CD8-positive, alpha-beta memory T cell (primary cell): ENCODE measurements at places on chromosomes 4 and X. TPM values are rescaled to one million over a fixed set of nuclear protein-coding genes. Genes with fewer than 3 reads are reported as not detected.

The ANXA10 gene
- not detected for total RNA-seq

The GLRA3 gene
- not detected for total RNA-seq

The GPR119 gene
- total RNA-seq: not detected

The ARHGAP6 gene
- total RNA-seq: not detected

The MSL3 gene
- 37.5 TPM for total RNA-seq

The DOCK11 gene
- total RNA-seq: 50.1 TPM

The NSUN7 gene
- total RNA-seq: not detected

The UNC5C gene
- not detected for total RNA-seq

The ALPK1 gene
- 3.1 TPM for total RNA-seq

The CCDC158 gene
- not detected for total RNA-seq

The SLC16A2 gene
- total RNA-seq: 0.78 TPM

The KLHL5 gene
- 13.0 TPM for total RNA-seq

The RBM10 gene
- 74.8 TPM for total RNA-seq

DNA sequence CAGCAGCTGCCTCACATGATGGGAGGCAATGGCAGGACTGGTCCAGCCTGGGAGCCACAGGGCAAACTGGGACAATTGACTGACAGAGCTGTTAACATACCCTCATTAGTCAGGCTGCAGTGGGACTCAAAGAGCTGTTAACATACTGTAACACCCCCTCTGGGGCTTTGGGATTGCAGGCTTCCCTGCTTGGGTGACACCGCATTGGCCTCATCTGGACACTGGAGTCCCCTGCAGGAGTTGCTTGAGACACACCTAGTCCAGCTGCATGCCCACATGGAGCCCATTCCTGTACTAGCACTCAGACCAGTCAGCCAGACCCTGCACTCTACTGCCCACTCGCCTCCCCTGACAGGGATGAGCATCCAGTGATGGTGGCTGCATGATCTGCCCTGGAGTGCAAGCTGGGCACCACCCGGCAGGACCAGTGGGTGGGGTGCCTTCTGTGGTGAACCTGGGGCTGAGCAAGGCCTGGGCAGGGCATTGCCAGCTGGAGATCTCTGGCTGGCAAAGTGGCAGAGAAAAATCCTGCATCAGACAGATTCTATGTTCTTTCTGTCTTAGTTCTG, 138.8 kb downstream of the DTHD1 start:
- H3K4me3 ChIP-seq: no peak overlapping the region
- H3K4me1 ChIP-seq: no peaks in the 10 kb centered on the region
- no peak for DNase-seq
- H3K27ac ChIP-seq: no peak overlapping the region

DNA sequence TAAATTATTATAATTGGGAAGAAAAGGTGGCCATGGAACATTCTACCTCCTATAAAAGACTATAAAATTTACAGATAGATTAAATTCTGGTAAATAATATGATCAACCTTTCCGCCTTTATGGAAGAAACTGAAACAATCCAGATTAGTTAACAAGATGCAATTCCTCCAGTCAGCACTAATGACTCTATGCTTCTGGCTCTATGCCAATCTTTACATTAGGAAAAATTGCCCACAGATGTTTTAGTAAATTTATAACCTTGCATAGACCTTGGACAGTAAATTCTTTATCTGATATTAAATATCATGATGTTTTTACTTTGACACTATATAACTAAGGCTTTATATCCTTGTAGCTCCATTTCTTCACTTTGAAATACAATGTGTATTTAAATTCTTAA, 2302.5 kb downstream of the ARAP2 start:
- no peak overlapping the region for H3K4me3 ChIP-seq
- no peak for DNase-seq
- no peaks in the 10 kb centered on the region for H3K27me3 ChIP-seq
- H3K36me3 ChIP-seq: no peaks in the 10 kb centered on the region
- H3K4me1 ChIP-seq: no peaks in the 10 kb centered on the region
- no peak overlapping the region for H3K27ac ChIP-seq

GRCh38 chr4:22500831-22501714, 14.8 kb downstream of the ADGRA3 start:
- no peaks in the 10 kb centered on the region for H3K27me3 ChIP-seq
- H3K36me3 ChIP-seq: no peaks in the 10 kb centered on the region
- H3K4me3 ChIP-seq: no peak overlapping the region
- H3K4me1 ChIP-seq: no peaks in the 10 kb centered on the region

GRCh38 chr4:76690906-76691275, 207.1 kb downstream of the SOWAHB start:
- peaks cover 6% of the 10 kb centered on the region for H3K4me1 ChIP-seq
- H3K36me3 ChIP-seq: no peaks in the 10 kb centered on the region
- DNase-seq: no peak
- H3K27ac ChIP-seq: no peak overlapping the region

- no peak overlapping the region for H3K4me3 ChIP-seq
- no peak overlapping the region for H3K27ac ChIP-seq
- no peak for DNase-seq
- no peaks in the 10 kb centered on the region for H3K27me3 ChIP-seq
- no peaks in the 10 kb centered on the region for H3K4me1 ChIP-seq
Observed at GRCh38 chrX:11319806-11320520, 26.8 kb downstream of the AMELX start.

- H3K4me1 ChIP-seq: no peaks in the 10 kb centered on the region
- H3K27ac ChIP-seq: no peak overlapping the region
- H3K27me3 ChIP-seq: no peaks in the 10 kb centered on the region
- no peaks in the 10 kb centered on the region for H3K36me3 ChIP-seq
- no peak for DNase-seq
- no peak overlapping the region for H3K4me3 ChIP-seq
Observed at GRCh38 chr4:70873216-70873615, 29.0 kb upstream of the MOB1B start.

- H3K27ac ChIP-seq: no peak overlapping the region
- no peak for DNase-seq
- H3K36me3 ChIP-seq: no peaks in the 10 kb centered on the region
- H3K4me3 ChIP-seq: no peak overlapping the region
- H3K4me1 ChIP-seq: no peaks in the 10 kb centered on the region
Observed at GRCh38 chrX:74246524-74246923, 57.5 kb upstream of the ZCCHC13 start.

- peaks cover 6% of the 10 kb centered on the region for H3K4me1 ChIP-seq
- peaks cover 5% of the 10 kb centered on the region for H3K36me3 ChIP-seq
- no peak overlapping the region for H3K4me3 ChIP-seq
- no peak overlapping the region for H3K27ac ChIP-seq
- no peaks in the 10 kb centered on the region for H3K27me3 ChIP-seq
Observed at GRCh38 chr4:176333076-176333475, 13.3 kb downstream of the SPCS3 start.

- no peaks in the 10 kb centered on the region for H3K27me3 ChIP-seq
- H3K27ac ChIP-seq: no peak overlapping the region
- no peak for DNase-seq
- H3K4me1 ChIP-seq: no peaks in the 10 kb centered on the region
Observed at GRCh38 chr4:173556398-173557131, 26.5 kb upstream of the HAND2 start.

- H3K4me1 ChIP-seq: peaks cover 23% of the 10 kb centered on the region
- no peak overlapping the region for H3K4me3 ChIP-seq
- no peaks in the 10 kb centered on the region for H3K36me3 ChIP-seq
- no peaks in the 10 kb centered on the region for H3K27me3 ChIP-seq
Observed at GRCh38 chrX:136541294-136541693, 9.3 kb downstream of the VGLL1 start.

GRCh38 chr4:131159261-131159660, 1989.8 kb upstream of the PCDH10 start:
- no peak overlapping the region for H3K4me3 ChIP-seq
- H3K36me3 ChIP-seq: no peaks in the 10 kb centered on the region
- H3K27ac ChIP-seq: no peak overlapping the region
- no peaks in the 10 kb centered on the region for H3K4me1 ChIP-seq

DNA sequence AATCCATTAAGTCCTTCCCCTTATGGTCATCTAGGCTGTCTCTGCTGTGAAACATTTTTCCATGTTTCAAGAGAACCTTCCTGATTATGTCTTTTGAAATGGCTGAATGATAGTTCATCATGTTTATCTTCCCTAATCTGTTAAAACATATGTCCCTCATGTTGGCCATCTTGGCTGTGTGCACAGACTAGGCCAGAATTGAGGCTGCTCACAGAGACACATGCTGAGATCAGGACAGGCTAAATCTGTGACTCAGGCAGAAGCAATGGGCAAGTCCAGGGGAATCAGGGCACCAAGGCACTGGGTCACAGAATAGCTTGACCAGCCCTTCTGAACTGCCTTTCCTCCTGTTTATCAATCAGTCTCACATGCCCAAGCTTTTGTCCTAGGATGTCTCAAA, 78.3 kb downstream of the FHDC1 start:
- no peak for DNase-seq
- H3K27me3 ChIP-seq: no peaks in the 10 kb centered on the region
- H3K27ac ChIP-seq: no peak overlapping the region
- no peaks in the 10 kb centered on the region for H3K36me3 ChIP-seq
- H3K4me3 ChIP-seq: no peak overlapping the region

DNA sequence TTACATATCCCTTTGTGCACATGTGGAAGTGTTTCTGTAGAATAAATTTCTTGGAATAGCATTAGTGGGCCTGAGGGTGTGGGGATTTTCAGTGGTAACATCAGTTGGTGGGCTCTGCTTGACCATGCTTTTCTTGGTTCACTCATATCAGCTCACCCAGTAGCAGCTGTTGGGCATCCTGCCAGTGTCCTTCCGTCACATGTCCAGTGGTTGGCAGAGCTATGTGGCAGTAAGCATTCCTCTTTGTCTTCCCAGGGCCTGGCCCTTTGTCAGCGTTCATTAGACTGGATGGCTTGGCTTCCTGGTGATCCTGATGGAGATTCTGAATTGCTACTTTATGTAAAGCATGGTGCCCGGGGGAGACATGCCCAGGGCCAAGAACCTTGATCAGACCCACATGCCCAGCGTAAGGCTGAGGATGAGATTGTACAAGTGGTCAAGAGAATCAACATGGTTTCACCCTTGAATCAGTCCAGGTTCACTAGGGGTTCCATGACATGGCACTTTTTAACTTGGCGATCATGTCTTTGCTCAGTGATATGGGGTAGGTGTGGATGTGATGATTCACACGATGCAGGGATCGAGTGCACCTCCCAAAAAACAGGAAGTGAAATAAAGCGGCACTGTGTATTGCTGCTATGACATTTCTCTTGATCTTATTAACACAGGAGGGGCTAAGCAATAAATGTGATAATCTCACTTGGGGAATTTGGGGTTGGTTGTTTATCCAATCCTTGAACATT, 72.1 kb upstream of the IGFBP7 start:
- DNase-seq: no peak
- no peaks in the 10 kb centered on the region for H3K27me3 ChIP-seq
- no peaks in the 10 kb centered on the region for H3K4me1 ChIP-seq
- H3K36me3 ChIP-seq: no peaks in the 10 kb centered on the region
- no peak overlapping the region for H3K4me3 ChIP-seq
- no peak overlapping the region for H3K27ac ChIP-seq

GRCh38 chr4:26458157-26458561, 32.1 kb downstream of the CCKAR start:
- H3K36me3 ChIP-seq: no peaks in the 10 kb centered on the region
- no peaks in the 10 kb centered on the region for H3K4me1 ChIP-seq
- H3K4me3 ChIP-seq: no peak overlapping the region
- no peak for DNase-seq

DNA sequence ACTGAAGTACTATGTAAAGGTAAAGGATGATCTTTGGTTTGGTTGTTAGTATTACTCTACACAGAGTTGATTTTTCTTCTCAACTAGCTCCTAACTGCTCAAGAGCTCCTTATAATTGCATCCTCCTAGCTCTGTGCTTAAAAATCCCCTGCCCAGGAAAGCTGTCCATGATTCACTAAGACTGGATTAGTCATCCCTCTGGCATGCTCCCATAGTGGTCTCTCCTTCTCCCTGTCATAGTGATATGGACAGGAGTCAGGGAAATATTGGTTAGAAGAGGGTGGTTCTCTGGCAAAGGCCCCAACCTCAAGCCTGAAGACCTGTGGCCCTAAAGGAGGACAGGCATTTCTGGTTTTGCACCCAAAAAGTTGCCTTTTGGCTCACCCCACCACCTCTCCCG, 242.3 kb upstream of the KCNIP4 start:
- no peaks in the 10 kb centered on the region for H3K36me3 ChIP-seq
- H3K27me3 ChIP-seq: no peaks in the 10 kb centered on the region
- H3K4me1 ChIP-seq: no peaks in the 10 kb centered on the region
- H3K4me3 ChIP-seq: no peak overlapping the region

- no peak overlapping the region for H3K27ac ChIP-seq
- H3K4me3 ChIP-seq: no peak overlapping the region
- no peaks in the 10 kb centered on the region for H3K27me3 ChIP-seq
- DNase-seq: no peak
- H3K36me3 ChIP-seq: no peaks in the 10 kb centered on the region
- no peaks in the 10 kb centered on the region for H3K4me1 ChIP-seq
Observed at GRCh38 chr4:176400816-176401461, 81.2 kb downstream of the SPCS3 start.

- no peaks in the 10 kb centered on the region for H3K27me3 ChIP-seq
- H3K4me3 ChIP-seq: no peak overlapping the region
- DNase-seq: no peak
- H3K36me3 ChIP-seq: peaks cover 5% of the 10 kb centered on the region
Observed at GRCh38 chrX:136863826-136864225, 16.7 kb downstream of the RBMX start.

- H3K4me1 ChIP-seq: no peaks in the 10 kb centered on the region
- H3K4me3 ChIP-seq: no peak overlapping the region
- H3K27ac ChIP-seq: no peak overlapping the region
- no peak for DNase-seq
Observed at GRCh38 chr4:16627999-16628398, 270.4 kb downstream of the LDB2 start.
